CD8-positive, alpha-beta memory T cell (primary cell): ENCODE measurements at places on chromosomes 7 and 10. TPM values are rescaled to one million over a fixed set of nuclear protein-coding genes. Genes with fewer than 3 reads are reported as not detected.

- DNase-seq, result no peak
These were observed 204.2 kb downstream of the TNS3 start for GRCh38 chr7:47377741-47378140.

ANXA8L1 gene
- total RNA-seq, result not detected

GRCh38 chr7:54345746-54346145, 196.4 kb upstream of the VSTM2A start:
- DNase-seq, result no peak

DNA sequence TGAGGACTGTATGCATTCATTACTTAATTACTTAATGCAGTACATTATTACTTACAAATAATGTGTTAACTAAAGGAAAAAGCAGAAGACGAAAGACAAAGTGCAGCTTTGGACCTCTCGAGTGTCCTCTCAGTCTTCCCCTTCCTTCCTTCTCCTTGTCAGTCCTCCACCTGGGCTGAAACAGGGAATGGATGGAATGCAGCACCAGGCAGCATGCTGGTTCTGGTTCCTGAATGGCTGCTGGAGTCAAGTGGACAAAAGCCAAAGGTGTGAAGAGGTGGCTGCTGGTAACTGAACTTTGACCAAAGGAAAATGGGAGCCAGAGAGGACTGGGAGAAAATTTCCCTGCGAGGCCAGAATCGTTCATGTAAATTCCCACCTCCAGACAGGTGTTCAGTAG, 179.5 kb downstream of the GPAM start:
- no peak for DNase-seq

GRCh38 chr7:28228396-28228795, 47.8 kb upstream of the JAZF1 start:
- no peak for DNase-seq
